Heart left ventricle (tissue), 16 donors: ENCODE measurements at places on chromosomes 7 and 10. TPM values are rescaled to one million over a fixed set of nuclear protein-coding genes. Genes with fewer than 3 reads are reported as not detected.
A peak's percentile ranks its signal among the peaks of the same experiment; 100 is the strongest.

Gene CCDC126
- total RNA-seq, result 11.0 TPM

Gene GPR26
- not detected for total RNA-seq

Gene C10orf67
- total RNA-seq, result 0.43 TPM

DNA sequence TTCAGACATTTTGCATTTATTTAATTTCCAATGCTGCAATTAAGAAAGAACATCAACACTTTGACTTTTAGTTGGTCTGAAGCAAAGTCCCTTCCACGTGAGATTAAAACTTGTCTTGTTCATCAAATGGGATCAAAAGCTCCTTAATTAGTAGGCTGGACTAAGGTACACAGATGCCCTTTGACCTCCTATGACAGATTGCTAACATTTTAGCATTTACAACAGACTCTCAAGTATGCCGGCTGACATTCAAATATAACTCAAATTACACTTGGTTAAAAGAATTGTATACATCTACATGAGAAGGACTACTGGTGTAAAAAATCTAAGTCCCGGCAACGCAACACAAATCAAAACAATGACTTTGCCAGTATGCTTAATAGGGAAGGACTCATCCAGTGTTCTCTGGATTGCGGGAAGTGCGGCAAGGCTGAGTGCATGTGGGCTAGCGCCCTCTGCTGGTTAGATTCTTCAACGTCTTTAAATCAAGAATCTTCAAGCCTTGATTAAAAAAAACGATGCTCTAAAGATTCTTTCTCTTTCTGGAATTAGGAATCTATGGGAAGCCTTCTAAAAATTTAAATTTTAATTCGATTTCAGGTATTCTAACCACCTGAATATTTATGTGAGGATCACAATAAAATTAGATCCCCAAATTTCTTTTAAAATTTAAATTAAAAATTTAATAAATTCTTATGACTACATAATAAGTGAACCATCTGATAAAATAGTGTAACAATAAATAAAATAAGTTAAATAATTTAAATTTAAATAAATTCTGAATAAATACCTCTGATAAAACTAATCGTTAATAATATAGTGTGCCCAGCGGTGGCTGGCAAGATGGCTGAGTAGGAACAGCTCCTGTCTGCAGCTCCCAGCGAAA, 444.7 kb downstream of the DGKB start:
- DNase-seq, result peak; percentile 72

DNA sequence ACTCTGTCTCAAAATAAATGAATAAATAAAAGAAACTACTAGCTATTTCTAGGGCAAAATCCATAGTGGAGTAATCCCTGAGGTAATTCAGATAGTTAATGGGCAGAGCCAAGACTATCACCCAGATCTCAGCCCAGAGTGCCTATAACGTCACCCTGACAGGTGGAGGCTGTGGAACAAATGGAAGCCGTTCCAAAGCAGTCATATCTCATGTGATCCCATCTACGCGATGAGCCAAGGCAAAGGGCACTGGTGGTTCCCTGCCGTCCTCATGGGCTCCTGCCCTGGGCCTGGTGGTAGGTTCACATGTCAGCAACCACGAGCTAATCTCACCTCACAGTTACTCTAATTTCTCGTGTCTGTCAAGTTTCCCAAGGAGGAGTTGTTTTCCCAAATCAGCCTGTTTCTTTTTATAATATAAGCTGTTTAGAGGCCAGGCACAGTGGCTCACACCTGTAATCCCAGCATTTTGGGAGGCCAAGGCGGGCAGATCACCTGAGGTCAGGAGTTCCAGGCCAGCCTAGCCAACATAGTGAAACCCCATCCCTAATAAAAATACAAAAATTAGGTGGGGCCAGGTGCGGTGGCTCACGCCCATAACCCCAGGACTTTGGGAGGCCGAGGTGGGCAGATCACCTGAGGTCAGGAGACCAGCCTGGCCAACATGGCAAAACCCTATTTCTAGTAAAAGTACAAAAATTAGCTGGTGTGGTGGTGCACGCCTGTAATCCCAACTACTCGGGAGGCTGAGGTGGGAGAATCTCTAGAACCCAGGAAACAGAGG, 22.5 kb upstream of the ASCC1 start:
- no peak for DNase-seq

DNA sequence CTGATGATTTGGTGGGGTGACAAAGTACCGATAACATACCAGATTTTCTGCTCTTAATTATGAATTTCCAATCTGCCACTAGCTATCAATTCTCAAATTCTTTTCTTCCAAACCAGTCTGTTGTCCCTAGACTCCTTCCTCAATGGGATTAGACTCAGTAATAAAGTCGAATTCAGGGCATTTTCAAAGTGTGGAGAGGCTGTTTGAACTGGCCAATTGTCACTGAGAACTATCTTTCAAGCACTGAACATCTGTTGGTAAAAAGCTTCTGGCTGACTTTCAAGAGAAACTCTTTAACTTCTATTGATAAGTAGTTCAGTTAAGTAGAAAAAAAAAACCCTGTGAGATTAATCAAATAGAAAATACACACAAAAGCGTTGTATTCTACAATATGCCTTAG, 108.9 kb downstream of the SAMD9 start:
- no peak for DNase-seq

DNA sequence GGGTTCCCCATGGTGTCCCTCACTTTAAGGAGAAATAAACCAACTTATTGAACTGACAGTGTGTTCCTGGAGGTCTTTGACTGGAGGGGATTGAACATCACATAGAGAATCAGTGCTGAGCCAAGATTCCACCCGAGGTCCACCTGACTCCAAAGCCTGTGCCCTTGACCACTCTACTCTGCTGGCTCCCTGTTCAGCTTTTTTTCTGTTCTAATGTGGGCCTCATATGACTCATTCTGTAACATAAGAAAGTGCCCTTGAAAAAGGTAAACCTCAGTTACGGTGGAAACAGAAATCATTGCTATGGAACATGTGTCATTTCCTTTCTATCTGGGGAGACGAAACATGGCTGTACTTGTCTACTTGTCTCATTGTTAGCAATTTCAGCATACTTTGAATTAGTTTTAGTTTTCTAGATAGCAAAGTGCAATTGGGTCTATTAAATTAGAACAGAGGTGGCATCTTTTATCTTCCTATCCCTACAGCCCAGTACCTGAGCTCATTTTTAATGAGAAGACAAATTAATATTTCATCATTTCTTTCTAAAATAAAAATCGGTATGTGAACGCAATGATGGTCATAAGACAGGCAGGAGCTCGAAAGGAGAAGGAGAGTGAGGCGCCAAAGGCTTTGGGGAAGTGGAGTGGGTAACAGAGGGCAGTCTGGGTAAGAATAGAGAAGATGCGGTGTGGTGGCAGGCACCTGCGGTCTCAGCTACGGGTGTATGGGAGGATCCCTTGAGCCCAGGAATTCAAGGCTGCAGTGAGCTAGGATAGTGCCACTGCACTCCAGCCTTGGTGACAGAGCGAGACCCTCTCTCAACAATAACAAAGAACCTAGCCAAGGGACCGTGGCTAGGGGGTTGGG, 1.5 kb downstream of the GSDME start:
- DNase-seq, result no peak

DNA sequence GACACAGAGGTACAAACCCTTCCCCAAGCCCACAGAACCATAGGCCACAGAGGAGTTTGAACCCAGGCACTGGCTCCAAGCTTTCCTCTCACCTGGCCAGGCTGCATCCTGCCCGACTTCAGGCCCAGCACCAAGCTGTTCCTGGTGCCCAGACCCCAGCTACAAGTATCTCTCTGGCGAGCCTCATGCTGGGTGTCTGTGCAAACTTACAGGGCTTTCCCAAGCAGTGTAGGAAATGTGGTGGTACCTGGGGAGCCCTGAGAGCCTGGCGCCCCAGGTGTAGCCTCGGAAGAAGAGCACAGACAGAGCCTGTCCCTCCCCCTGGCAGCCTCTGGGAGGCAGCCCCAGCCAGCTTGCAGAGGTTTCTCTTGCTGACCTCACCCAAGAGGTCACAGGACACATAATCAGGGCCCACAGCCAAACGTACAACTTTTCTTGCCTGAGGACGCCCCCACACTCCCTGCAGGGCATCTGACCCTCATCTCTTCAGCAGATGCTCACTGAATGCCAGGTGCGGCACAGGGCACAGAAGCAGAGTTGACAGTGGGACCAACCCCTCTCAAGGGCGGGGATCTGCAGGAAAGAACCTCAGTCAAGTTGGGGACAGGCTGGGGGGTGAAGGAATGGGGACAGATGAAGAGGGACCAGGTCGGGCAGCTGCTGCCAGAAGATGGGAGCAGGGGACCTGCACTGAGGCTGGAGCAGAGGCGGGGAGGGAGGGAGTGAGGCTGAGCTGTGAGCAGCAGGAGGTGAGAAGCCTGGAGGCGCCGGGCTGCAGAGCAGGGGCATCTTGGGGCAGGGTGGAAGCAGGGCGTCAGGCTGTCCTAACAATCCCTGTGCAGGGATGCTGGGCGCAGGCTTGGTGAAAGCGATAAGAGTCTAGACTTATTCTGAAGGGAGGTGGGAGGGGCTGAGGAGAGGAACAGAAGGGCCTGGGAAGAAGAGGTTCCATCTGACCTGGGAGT, 16.3 kb upstream of the MYL7 start:
- no peak for DNase-seq
